ENCODE measurements at places on chromosomes 11 and 22.

- peak; percentile 94 for DNase-seq
Observed at GRCh38 chr11:87352759-87353707, 315.3 kb downstream of the TMEM135 start.

- DNase-seq = peak; percentile 25
Observed at GRCh38 chr22:49310354-49310753, 517.3 kb downstream of the BRD1 start.

- DNase-seq = peak; percentile 28
Observed at GRCh38 chr22:23547818-23548500, 32.1 kb downstream of the IGLL1 start.

DNA sequence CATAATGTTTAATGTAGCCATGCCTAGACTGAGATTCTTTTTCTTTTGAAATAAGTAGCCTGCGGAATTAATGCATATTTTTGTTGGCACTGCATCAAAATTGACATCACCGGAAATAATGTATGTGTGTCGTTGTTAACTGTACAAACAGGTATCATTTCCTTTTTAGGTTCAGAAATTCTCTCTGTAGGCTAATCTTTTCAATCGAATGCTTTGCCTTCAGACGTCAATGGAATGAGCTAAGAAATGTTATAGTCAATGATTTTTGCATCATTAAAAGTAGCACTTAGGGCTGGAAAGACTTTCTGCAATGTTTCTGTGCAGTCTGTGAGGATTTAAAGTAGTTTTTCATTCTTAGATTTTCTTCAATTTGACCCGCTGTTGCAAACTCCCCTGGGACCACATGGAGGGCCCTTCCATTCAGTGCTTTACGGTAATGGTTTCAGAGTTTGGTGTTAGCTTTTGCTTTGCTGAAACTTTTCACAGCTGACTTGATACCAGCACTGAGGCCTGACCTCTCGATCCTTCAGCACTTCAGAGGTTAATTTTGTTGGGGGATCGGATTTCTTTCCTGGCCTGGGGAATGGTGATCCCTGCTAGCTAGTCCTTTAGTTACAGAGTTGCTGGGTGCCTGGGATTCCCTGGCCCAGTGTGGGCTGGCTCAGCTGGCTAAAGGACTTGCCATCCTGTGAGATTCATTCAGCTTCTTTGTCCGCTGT is 137.8 kb downstream of the DBX1 start:
- no peak for DNase-seq

DNA sequence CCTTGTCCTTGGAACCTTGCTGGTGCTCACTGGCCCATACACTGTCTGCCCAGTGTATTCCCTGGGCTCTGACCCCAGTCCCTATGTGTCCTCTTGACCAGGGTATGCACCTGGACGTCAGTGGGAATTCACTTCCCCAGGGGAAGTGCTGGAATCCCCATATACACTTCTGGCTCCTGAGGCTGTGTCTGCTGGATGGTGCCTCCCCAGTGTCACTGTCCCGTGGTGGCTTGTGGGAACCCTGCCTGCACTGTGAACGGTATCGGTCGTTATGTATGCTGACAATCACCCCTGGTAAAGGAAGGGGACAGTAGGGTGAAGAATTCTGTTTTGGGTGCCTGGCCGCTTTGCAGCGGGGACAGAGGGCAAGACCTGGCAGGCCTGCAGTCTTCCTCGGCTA is 95.9 kb downstream of the RRM1 start:
- no peak for DNase-seq

DNA sequence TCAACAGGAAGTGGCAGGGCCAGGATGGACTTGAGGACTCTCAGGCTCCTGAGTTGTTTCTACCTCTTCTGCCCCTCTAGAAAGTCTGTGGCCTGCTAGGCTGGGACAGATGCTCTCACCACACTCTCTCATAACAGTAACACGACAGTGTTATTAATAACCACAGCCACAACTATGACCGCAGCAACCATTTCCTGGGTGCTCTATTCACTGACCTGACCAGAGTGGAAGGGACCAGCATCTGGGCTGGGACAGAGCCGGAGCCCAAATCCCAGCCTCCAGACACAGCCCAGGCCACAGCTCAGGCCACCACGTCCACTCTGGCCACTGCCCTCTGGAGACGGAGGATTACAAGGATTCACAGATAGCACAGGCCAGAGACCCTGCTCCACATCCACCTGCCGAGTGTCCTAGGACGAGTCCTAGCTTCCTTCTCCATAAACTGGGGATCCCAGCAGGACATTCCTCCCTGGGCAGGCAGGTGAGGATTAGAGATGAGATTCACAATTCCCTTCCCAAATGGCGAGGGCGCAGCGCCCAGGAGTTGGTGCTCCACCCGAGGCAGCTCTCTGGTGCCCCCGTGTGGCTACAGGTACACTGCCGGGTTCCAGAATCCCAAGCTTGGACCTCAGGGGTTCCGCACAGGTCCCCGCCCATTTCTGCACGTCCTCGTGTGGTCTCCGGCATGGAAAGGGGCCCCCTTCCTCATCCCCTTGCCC is 7.1 kb downstream of the PNPLA5 start:
- DNase-seq = peak; percentile 78

- DNase-seq = no peak
Observed at GRCh38 chr11:111298413-111299100, at the start of gene POU2AF3. Gene POU2AF3, plus strand, starts transcription at chr11:111298546. Its CDS starts 36 bp downstream, at chr11:111298582.

DNA sequence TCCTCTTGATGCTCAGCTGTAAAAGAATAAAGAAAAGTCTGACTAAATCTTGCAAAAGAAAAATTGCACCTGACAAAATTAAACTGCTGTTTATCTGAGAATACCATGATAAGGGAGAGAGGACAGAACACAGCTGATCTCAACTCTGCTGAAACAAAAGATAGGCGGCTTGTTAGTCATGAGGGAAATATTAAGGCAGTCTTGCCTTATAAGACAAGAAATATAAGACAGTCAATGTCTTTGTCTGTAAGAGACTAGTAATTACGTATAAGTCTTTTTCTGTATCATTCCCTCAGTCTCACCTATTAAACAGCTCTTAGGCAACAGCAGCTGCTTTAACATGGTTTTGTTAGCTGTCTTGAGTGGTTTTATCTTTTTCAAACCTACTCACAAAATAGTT is 296.6 kb downstream of the LUZP2 start:
- no peak for DNase-seq

- DNase-seq = peak; percentile 60
Observed at GRCh38 chr22:20438678-20439492, 1.3 kb upstream of the SCARF2 start.

GRCh38 chr11:121435551-121436511 is 16.3 kb upstream of the SORL1 start:
- DNase-seq = no peak

- DNase-seq = no peak
Observed at GRCh38 chr22:28597665-28598064, 82.0 kb downstream of the TTC28 start.

- no peak for DNase-seq
Observed at GRCh38 chr11:18010121-18010670, 2.7 kb downstream of the SERGEF start.

- DNase-seq = no peak
Observed at GRCh38 chr22:22936915-22937656, 49.5 kb downstream of the IGLL5 start.

DNA sequence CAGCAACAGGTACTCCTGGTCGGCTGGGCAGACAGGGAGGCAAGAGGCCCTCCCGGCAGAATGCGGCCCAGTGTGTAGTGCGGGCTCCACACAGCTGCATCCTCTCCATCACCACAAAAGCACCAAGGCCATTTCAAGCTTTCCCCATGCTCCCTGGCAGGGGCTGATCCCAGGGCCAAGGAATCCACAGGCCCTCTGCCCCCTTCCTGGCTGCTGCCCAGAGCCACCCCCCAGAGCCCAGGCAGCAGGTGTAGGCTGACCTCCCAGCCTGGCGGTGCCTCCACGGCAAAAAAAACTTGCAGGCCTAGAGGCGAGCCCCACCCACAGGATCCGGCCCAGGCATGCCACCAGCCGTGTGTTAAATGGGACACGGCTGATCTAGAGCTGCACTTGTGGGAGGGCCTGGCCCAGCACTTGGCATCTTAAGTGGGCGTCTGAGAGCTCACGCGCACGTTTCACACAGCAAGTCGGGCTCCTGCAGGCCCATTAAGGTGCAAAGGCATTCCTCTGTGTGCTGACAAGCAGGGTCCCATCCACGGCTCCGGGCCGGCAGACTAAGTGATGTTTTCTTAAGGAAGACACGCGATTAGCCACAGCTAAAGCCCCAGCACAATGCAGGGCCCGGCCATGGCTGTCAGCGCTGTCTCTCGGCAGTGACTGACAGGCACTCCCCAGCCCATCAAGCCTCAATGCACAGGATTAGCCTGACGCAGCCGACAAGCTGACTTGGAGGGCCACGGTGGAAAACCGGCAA is 19.8 kb upstream of the GNB1L start:
- peak; percentile 79 for DNase-seq

DNA sequence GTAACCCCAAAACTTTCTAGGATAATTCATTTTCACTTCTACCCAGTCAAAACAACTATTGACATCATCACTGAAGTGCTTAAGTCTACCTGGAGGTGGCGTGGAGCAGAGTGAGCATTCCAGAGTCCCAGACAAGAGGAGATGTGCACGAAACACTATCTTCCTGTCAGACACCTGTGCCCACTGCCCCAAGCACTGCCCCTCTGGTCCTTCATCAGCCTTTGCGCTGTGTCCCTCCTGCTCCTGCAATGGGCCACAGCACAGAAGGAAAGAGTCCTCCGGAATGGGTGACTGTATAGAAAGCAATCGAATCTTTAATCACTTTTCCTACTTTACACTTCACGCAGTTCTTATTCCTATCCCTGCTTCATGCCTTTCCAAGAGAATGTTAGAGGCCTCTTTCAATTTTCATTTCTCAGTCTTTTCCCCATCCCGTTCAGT is 512 bp upstream of the GRIA4 start:
- no peak for DNase-seq

DNA sequence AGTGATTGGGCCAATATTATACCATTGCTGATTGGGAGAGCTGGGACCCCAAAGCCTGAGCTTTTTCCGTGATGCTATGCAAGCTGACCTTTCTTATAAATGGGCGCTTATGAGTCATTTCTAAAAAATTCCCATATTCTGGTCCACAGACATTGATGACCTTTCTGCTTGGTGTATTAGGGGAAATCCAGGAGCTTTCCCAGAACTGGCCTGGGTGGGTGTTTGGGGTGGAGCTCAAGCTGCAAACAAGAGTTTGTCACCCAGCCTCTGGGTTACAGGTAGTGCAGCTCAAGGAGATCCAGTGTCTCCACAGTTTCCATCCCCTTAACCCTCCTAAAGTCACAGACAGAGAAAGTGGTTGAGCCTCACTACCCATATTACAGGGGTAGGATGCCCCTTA is 67.7 kb downstream of the CCDC81 start:
- DNase-seq = no peak
